Dermis blood vessel endothelial cell (primary cell): ENCODE measurements at places on chromosomes 12 and 14. TPM values are rescaled to one million over a fixed set of nuclear protein-coding genes. Genes with fewer than 3 reads are reported as not detected.

GRCh38 chr12:12912711-12913110 lies 21.3 kb downstream of the GPRC5A start:
- DNase-seq, result no peak

DNA sequence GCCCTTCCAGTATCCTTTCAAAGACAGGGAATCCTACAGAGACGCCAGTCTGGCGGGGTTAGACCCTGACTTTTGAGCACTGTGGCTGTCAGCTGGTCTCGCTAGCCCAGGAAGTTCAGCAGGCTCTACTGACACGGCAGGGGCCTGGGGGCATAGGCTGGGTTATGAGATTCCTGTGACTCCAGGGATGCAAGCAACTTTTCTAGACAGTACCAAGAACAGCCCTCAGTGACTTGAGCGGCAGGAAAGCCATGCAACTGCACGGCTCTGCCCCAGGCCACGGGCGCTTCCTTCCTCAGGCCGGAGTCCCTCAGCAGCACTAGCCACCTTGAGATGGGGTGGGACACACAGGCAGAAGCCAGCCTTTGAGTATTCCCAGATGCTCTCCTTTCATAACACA lies 5.1 kb upstream of the SIVA1 start:
- DNase-seq, result no peak

GRCh38 chr12:12095021-12095420 lies 24.3 kb downstream of the BCL2L14 start:
- DNase-seq, result peak; percentile 66

DNA sequence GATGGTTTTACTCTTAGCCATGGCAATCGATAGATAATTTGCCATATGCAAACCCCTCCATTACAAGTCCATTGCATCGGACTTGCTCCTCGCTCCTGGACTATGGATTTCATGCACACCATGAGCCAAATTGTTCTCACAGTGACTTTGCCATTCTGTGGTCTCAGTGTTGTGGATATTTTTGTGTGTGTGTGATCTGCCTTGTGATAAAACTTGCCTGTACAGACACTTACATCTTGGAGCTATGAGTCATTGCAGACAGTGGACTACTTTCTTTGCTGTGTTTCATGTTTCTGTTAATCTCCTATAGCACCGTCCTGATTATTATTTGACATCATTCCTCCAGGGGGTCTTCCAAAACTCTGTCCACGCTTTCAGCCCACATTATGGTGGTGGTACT lies 8.4 kb upstream of the OR4K13 start:
- DNase-seq, result no peak

- no peak for DNase-seq
These were observed 9.0 kb downstream of the SERPINA6 start for GRCh38 chr14:94313991-94314655.

- DNase-seq, result peak; percentile 30
These were observed 48.5 kb downstream of the FGD6 start for GRCh38 chr12:95168746-95169145.

DNA sequence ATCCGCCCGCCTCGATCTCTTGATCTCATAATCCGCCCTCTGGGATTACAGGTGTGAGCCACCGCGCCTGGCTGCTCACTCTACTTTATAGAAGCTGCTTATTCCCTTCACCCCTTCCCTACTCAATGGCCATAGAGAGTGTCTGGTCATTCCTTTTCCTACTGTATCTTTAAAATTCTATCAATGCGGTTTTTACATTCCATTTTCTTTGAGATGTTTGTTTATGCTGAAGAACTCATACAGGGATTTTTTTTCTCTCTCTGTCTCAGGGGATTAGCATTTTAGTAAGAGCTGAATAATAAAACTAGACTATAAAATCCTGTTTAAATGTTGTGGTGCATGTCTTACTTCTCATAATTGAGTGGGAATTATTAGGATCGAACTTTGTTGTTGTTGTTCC lies 218.6 kb upstream of the FOXN3 start:
- no peak for DNase-seq

DNA sequence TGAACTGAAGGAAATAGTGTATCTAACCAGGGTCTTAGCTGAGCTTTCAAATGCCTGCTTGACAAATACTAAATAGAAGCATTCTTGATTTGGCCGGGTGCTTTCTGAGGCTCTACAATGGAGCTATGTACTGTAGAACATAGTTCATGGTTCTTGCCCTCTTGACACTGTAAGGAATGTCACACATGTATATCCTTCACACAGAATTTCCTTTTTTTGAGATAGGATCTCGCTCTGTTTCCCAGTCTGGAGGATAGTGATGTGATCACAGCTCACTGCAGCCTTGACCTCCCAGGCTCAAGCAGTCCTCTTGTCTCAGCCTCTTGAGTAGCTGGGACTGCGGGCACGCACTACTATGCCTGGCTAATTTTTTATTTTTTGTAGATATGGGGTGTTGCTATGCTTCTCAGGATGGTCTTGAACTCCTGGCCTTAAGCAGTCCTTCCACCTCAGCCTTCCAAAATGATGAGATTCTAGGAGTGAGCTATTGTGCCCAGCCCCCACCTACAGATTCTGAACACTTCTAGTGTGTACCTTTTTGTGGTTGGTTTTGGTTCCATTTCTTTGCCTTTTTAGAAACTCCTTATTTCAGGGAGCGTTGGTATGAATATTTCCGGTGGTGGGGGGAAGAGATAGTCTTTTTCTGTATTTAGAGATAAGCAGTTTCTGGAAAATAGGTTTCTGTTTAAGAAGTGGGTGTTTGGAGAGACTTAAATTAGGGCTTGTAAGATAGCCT lies 4.2 kb downstream of the MLXIP start:
- DNase-seq, result peak; percentile 20

DNA sequence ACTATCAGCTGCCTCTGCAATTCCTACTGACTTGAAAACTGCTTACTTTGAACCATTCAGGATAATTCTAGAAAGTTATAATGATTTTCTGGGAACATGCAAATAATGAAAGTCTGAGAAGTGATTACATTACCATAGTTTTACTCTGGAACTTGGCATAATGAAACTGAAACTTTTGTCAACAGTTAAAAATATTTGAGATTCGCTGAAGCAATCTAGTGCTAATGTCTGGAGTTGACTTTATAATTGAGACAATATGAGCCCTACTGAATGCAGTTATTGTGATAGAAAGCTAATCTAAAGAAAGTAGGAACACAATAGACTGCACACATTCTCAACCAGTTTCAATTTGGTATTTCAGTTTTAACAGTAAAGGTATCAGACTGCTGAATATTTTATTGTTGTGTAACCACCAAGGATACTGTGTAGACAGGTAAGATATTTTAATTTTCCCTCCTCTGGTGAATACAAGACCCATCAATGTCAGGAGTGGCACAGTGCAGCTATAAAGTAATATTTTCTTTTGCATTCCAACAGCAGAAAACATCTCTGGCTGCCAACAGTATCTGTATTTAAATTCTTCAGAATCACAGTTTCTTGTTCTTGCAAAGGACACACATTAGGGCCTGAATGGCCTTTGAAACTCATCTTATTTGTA lies 483.5 kb downstream of the ATP23 start:
- no peak for DNase-seq

DNA sequence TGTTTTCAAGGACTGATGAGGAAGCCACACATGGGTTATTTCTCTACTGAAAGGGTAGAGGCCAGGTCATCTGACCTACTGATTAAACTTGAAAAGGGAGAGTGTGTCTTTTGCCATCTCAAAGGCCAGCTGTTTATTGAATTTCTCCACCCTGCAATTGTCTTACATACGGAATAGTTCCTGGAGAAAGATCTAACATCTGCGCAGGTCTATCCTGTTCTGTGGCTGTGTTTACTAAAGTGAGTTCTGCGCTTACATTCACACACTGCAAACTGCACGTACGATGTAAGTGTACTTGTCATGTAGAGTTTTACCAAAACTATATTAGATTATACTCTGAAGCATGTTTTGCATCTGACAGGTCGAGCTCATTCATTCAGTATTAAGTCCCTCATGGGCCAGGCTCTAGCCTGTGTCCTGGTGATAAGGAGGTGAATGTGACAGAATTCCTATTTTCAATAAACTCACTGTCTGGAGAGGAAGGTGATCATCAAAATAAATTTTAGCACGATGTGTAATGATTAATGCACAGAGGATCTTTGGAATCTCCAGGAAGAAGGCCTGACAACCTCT lies 96.6 kb downstream of the PRKCH start:
- peak; percentile 44 for DNase-seq

DNA sequence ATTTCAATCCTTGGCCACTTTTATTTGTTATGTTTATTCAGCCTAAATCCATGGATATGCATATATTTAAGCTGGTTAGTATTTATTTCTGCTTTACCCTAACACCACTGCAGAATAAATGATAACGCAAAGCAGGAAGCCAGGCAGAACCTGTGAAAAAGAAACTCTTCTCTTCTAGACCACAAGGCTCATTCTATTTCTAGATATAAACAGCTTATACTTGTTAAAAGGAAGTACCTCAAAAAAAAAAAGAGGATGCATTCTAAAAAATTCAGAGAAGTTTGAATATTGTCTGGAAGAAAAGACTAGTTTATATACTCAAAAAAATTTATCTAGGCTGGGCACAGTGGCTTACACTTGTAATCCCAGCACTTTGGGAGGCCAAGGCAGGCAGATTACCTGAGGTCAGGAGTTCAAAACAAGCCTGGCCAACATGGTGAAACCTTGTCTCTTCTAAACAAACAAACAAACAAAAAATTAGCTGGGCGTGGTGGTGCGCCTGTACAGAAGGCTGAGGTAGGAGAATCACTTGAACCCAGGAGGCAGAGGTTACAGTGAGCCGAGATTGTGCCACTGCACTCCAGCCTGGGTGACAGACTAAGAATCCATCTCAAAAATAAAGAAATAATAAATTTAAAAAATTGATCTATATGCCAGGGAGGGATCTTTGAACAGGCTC lies 55.8 kb downstream of the GALNT4 start:
- no peak for DNase-seq

GRCh38 chr14:31596342-31597095 lies 35.3 kb downstream of the NUBPL start:
- DNase-seq, result no peak

DNA sequence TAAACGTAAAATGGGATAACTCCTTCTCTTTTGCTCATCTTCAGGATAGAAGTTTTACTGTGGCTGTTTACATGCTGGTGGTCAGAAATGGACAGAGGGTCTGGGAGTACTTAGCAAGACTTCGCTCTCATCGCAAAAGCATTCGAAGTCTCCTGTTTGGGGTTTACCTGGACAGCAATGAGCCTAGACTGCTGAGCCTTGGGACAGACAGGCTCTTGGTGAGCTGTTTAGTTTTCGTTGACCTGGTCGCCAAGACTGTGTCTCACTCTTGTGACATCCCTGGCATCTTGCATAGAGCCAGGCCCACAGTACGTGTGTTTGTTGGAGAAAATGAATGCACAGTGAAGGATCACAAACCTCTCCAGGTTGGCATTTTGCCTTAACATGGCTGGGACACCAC lies 42.1 kb downstream of the CFAP251 start:
- no peak for DNase-seq

GRCh38 chr12:51953089-51953488 lies 1.6 kb downstream of the ACVR1B start:
- DNase-seq, result no peak

SPIC gene
- not detected in 2 replicates for total RNA-seq

KLHL33 gene
- total RNA-seq, result 0.09 and 0.17 TPM in 2 replicates

OR8S1 gene
- total RNA-seq, result not detected in 2 replicates

PDE3A gene
- 2.2 and 3.1 TPM in 2 replicates for total RNA-seq

FOXA1 gene
- not detected in 2 replicates for total RNA-seq

KRT73 gene
- total RNA-seq, result not detected in 2 replicates

HOXC12 gene
- total RNA-seq, result not detected in 2 replicates

SERPINA3 gene
- 0.05 and 0.17 TPM in 2 replicates for total RNA-seq

EEF1AKMT3 gene
- total RNA-seq, result 3.3 and 4.3 TPM in 2 replicates

ADAM21 gene
- total RNA-seq, result 0.17 and 0.33 TPM in 2 replicates

BCL2L2 gene
- total RNA-seq, result 10.4 and 13.5 TPM in 2 replicates
